NCI-H2171 (cell line): ENCODE measurements at places on chromosomes 1 and 21.

- DNase-seq = no peak
These were observed 21.6 kb downstream of the ATP2B4 start for GRCh38 chr1:203648276-203648675.

GRCh38 chr1:21898326-21899200 is 38.5 kb downstream of the HSPG2 start:
- no peak for DNase-seq

DNA sequence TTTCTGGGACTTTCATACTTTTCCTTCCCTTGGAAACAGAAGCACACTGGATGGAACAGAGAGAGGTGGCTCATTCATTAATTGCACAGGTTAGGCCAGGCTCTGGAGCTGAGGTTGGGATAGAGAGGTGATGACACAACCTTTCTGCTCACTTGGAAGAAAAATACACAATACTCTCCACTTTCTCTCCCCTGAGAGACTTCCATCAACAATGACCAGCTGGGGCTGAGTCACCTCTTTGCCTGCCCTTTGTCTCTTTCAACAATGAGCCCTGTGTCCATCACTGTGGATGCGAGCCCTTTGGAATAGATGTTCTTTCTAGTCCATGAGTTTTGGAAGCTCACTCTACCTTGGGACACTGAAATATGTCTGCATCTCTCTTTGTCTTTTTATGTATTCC is 43.1 kb downstream of the ATP2B4 start:
- no peak for DNase-seq

DNA sequence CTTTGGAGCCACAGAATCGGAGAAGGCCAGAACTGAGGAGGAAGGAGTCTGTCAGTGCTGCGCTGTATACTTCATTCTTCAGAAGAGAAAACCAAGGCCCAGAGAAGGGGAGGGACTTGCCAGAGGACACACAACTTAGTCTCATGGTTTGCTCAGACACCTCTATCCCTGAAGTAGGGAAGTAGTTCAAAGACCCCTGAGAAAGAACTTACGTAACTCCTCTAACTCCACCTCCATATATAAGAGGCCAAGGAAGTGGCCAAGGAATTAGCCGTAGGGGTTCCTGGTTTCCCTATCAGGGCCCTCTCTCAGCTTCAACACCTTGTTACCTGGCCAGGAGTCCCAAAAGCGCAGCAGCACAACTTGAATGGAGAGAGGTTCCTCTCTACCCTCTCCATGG is 580 bp upstream of the NECTIN4 start:
- no peak for DNase-seq

GRCh38 chr1:114238053-114238452 is 84.4 kb upstream of the SYT6 start:
- DNase-seq = no peak

- DNase-seq = no peak
These were observed 50.9 kb upstream of the PTGS2 start for GRCh38 chr1:186730951-186731729.
